ENCODE measurements at places on chromosomes 2 and 18.

GRCh38 chr2:232412986-232413385 lies 6.3 kb downstream of the ALPG start:
- DNase-seq = no peak

- no peak for DNase-seq
These were observed 66.9 kb upstream of the ZNG1B start for GRCh38 chr2:113370478-113371091.

DNA sequence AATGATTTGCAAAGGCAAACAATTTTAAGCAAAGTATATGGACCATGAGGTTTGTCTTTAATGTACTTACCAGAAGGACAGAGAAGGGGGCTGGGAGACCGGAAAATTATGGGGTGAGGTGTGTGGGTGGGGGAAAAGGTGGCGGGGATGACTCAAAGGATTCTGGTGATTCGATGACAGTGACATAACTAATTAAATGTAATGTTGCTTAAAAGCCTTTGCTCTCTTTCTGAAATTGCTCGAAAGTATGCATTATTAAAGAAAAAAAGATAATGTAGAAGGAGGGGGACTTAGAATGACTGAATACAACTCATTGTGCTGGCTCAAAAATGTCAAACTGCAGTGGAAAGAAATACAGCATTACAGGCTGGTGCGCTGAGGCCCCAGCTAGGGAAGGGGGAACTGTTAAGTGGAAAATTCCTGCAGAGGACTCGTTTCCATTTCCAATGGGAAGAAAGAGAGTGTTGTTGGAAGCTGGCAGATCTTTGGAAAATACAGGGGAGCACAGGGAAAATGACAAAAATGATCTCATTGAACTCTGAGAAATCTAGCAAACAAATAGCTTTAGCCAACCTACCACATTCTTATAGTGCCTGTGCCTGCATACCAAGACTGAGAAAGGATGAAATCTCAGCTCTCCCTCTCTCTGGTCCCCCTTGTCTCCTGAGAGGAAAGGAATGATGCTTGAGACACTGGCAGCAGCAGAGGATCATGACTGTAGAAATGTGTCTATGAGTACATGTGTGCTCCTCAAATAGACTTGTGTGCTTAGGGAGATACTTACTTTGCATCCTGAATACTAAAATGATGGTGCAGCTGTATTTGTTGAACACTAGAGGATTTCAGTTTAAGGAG lies 632.4 kb downstream of the NYAP2 start:
- no peak for DNase-seq

DNA sequence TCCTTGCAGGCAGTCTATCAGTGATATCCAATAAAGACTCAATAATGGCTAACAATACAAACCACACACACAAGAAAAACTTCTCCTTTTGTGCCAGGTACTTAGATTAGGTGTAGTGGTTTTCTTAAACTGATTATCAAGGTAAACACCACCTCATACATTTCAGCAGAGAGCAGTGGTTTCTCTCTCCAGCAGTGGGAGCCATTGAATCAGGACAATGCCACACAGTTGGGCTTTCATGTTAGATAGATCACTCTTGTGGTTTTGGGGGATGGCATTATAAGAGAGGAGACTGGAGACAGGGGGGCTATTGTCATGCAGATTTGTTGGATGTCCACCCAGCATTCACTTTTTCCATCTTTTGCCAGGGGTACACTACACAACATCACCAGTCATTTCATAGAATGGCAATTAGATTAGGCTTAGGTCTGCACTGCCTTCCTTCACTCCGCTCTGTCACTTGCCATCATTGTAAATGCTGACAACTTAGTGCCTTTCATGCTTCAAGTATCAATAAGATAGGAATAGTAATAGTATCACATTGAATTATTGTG lies 13.6 kb upstream of the IRS1 start:
- DNase-seq = no peak

GRCh38 chr2:6167592-6168138 lies 475.5 kb downstream of the SOX11 start:
- DNase-seq = no peak

DNA sequence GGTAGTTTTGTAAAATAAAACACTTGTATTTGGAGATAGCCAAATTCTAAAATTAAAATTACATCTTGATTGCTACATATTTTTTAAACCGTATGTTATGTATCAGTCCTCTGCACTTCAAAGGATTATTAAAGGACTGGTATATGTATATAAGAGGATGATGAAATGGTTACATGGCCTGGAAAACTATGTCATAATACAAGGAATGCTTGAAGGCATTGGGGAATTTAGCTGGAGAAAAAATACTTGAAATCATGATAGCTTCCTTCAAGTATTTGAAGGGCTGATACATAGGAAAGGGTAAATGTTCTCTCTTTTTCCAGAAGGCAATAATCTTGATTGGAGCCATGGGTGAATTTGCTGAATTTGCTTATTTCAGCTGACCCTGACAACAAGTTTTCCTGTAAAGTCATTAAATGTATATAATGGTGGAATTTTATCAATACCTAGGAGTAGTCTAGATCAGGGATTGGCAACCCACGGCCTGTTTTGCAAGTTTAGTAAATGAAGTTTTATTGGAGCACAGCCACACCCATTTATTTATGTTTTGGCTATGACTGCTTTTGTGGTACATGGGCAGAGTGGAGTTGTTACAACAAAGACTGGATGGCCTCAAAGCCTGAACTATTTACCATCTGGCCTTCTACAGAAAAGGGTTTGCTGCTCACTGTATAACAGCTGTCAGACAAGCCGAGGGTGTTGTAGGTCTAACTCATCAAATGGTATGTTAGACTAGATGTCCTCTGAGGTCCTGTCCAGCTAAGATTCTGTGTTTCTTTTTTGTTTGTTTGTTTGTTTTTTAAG lies 34.4 kb downstream of the ACYP2 start:
- DNase-seq = no peak

DNA sequence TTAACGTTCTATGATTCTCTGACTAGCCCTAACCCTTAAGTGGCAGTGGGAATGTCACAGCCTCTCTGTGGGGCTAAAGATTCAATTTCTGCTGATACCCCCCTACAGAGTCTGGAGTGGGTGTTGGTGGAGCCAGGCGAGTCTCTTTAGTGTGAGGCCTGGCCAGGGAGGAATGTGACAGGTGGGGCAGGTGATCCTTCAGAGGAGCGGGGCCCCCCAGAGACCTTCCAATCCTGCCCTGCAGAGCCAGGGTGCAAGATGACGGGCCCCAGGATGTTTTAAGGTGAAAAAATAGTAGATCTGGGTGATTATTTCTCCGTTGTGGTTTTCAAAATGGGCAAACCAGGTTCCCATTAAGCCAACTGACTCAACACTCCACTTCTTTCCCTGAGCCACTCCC lies 28.2 kb upstream of the DNMT3A start:
- no peak for DNase-seq

- DNase-seq = no peak
These were observed 150.2 kb downstream of the PARD3B start for GRCh38 chr2:204695506-204695905.

DNA sequence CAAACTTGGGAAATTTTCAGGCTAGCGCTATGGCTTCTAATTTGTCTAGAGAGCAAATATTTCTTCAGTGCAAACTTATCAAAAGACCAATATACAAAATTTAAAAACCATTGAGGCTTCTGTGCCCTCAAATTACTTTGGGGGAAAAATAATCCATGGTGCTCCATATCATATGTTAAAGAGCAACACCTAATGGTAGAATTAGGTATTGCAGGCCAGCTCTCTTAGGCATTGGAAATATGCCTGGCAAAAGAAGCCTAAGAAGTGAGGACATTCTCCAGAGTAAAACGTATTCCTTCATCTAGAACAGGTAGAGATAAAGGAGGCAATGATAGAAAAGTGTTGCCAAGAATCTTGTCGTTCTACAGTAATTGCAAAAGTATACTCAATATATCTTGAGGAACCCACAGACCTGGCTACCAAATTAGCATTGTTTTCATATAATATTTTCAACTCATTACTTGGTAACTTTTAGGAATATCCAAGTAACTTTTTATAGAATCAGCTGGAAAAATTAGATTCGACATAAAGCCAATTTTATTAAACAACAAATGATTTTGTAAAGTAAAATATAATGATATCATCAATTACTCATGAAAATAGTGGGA lies 401.1 kb downstream of the BCL11A start:
- DNase-seq = no peak

GRCh38 chr18:44651478-44651877 lies 29.2 kb upstream of the SETBP1 start:
- DNase-seq = no peak

- DNase-seq = no peak
These were observed 64.4 kb downstream of the COL5A2 start for GRCh38 chr2:189115126-189115525.

DNA sequence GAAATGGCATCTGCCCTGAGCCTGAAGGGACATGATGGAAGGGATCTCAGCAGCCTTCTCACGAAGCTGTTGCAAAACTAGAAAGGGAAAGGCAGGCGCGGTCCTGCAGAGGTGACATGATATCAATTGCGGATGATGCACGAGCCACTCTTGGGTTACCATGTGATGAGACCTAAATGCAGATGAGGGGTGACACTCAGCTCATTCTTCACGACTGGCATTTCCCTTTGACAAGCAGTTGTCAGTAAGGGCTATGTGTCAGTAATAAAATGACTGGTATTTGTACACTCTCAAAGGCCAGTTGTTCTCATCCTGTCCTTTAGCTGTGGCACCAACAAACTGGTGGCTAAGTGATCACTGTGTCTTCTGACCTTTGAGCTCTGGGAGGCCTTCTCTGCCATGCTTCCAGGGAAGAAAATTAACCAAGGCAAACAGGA lies 273.6 kb downstream of the ETAA1 start:
- DNase-seq = no peak

GRCh38 chr18:27411911-27412310 lies 226.8 kb upstream of the CHST9 start:
- no peak for DNase-seq

DNA sequence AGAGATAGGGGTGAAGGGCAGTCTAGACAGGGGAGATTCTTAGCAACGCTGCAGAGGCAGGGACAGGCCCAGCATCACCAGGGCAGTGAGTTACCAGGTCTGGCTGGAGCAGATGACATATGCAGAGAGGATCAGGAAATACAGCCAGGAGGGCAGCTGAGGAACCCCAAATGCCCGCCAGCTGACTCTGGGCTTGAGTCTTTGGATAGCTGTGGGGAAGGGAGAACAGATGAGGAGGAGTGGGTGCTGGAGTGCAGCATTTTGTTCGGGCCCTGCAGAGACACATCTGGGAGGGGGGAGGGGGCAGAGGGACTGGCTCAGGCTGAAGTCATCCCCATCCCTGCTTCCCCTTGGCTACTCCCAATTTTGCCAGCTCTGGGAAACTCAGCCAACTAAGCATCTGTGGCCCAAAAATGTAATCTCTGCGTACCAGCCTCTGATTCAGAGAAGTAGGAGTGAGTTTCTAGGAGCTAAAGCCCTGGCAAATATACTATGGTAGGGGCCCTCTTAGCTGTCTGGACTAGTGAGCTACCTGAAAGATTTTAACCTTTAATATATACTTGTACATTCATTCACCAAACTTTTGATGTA lies 214.5 kb downstream of the ZBTB7C start:
- no peak for DNase-seq

DNA sequence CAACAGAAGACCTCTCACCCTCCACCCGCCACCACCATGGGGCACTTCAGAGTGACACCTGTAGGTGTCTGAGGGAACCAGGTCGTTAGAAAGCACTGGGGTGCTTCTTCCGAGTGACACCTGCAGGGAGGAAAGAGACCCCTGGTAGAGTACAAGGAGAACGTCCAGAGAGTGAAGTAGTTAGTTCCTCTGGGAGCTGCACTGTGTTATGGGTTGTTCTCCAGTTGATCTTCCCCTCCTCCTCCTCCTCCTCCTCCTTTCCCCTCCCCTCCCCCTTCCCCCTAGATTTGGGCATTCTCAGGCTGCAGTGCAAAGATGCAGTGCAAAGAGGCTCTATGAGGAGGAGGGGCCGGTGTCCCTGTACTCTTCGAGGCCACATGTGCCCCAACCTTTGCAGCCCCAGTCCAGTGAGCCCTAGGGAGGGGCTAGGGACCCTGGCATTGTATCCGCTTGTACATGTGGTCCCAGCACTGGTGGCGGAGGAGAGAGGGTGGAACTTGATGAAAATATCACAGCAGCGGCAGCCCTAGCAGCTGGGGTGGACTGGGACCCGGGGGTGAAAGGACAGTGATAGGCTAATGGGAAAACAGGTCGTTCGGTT lies 850 bp downstream of the DNAJB2 start:
- no peak for DNase-seq

GRCh38 chr2:230473378-230473777 lies 57.4 kb downstream of the SP100 start:
- DNase-seq = no peak

DNA sequence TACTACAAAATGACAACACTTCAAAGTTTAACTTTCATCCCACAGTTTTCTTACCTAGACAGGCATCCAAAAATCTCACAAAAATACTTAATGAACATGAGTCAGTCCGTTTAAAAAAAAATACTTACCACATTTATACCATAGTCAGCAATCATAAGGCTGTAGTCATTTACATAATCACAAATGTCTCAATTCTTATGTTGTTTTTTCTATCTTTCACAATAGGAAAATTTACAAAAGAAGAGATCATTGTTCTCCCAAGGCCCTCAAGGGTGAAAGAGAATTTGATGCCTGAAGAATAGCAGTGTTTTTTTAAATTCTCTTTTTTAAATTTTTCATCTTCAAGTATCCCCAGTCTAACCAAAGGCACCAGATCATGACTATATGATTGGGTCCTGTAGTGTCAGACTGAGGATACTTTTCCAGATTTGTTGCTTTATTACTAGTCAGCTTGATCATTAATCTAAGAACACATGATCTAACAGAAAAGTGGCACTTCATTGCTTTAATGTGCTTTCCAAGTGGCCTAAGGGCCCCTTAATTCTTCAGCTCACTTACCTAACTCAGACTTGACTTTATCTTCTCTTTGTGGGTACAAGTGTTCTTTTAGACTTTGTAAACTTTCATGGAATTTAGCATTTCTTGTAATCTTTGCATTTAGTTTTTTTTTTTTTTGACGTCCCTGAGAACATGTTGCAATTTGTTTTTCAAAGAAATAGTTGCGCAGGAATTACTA lies 4.7 kb downstream of the SCYGR5 start:
- DNase-seq = no peak

GRCh38 chr2:98037666-98038336 lies 42.1 kb upstream of the TMEM131 start:
- no peak for DNase-seq

DNA sequence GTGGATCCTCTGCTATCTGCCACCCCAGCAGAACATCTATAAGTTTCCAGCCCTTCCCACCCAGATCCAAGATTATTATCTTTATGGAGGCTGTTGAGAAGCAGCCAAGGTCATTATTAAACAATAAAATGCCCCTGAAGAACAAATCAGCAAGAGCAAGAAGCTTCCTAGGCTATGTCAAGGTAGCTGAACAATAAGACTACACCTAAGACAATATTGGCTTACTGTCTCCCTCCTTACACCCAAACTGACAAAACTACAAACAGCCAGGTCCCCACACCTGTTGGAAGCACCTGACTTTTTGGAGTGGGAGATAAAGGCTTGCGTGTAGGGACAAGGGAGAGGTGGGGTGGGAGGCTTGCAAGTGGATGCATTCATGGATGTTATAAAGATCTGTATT lies 128.5 kb downstream of the SPTBN1 start:
- DNase-seq = no peak

All from NCI-H1092 (cell line).